ENCODE measurements at places on chromosomes 5 and 9.
A peak's percentile ranks its signal among the peaks of the same experiment; 100 is the strongest.

DNA sequence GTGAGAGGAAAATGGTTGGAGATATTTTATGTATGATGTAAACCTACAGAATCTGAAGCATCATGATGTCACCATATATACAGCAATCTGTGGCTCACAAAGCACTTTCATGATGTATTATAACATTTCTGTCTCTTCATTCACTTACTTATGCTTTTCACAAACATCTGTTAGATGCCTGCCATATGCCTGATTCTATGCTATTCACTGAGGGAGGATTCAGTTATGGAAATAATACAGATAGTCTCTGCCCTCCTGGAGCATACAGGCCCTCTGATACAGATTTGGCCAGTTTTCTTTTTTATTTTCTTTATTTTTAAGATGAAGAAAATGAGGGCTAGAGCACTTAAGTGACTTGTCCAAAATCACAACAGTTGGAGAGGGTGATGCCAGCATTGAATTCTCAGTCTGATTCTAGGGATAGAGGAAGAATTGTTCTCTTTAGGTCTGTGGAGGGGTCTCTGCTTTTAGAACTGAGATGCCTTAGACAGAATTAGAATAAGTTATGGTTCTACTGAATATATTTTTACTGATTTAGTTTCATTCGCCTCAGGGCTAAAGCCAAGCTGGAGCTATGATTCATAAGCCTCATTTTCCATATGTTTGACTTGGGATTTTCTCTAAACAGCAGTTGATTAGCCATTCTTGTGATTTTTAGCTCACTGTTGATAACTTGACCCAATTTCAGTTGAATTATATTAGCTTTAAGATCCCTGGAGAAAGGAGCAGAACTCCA, 636.4 kb downstream of the PRELID2 start:
- no peak for DNase-seq

DNA sequence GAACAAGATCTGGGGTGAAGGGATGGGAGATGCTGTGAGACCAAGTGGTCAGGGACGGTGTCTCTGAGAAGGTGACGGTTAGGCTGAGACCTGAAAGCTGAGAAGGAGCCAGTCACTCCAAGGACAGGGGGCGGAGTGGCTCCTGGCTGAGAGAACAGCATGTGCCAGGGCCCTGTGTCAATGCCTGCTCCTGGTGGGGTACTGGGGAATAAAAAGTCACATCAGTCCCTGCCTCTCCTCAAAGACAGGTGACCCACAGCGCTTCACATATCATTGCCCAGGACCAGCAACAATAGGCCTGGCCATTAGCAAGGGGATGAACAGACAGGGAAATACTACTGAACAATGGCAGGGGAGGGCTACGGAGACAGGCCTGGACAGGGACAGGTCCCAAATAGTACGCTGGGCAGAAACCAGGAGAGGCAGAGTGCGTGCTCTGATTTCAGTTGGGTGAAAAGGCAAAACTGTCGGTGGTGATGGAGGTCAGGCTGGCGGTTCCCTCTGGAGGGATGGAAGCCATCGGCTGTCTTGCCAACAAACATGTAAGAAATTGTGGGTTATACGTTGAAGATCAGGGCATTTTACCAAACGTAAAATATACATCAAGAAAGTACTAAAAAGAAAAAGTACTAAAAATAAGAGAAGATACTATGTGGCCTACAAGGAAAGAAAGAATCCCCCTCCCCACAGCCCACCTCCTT, 64.3 kb downstream of the C9orf50 start:
- DNase-seq: no peak

GRCh38 chr5:113950186-113950585, 411.7 kb upstream of the KCNN2 start:
- DNase-seq: no peak

- DNase-seq: no peak
Observed at GRCh38 chr5:180049185-180049548, 22.4 kb downstream of the RNF130 start.

GRCh38 chr9:22103685-22104575, 94.8 kb upstream of the CDKN2B start:
- peak; percentile 68 for DNase-seq

DNA sequence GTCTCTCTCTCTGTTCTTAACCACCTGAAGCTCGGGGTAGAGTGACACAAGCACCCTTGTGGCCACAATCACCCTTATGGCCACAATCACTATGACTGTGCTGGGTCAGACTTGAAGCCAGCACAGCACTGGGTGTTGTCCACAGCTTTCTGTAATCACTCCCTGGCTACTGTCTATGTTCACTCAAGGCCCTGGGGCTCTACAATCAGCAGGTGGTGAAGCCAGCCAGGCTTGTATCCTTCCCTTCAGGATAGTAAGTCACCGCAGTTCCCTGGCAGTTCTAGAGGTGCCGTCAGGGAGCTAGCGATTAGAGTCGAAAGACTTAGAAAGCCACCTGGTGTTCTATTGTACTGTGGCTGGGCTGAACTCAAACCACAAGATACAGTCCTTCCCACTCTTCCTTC, 44.2 kb downstream of the GDA start:
- DNase-seq: no peak

GRCh38 chr5:36438765-36439561, 137.3 kb upstream of the RANBP3L start:
- DNase-seq: no peak

DNA sequence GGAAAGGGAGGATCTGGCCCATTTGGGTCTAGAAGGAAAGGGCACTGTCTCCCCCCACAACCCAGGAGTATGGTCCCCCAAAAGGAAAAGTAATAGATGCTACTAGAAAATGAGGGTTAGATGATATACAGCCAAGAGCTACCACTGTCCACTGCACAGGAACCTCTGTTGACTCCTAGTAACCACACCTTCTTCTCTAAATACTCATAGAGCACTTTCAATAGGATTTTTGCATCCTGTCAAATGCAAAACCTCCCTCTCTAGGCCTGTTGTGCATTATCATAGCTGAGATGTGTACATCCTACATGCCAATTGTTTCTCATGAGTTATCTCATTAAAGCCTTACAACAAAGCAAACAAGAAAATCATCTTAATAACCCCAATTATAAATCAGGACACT, 66.8 kb downstream of the THBS4 start:
- DNase-seq: no peak

All from ACHN (cell line).